ENCODE measurements at places on chromosomes 7 and 10.

DNA sequence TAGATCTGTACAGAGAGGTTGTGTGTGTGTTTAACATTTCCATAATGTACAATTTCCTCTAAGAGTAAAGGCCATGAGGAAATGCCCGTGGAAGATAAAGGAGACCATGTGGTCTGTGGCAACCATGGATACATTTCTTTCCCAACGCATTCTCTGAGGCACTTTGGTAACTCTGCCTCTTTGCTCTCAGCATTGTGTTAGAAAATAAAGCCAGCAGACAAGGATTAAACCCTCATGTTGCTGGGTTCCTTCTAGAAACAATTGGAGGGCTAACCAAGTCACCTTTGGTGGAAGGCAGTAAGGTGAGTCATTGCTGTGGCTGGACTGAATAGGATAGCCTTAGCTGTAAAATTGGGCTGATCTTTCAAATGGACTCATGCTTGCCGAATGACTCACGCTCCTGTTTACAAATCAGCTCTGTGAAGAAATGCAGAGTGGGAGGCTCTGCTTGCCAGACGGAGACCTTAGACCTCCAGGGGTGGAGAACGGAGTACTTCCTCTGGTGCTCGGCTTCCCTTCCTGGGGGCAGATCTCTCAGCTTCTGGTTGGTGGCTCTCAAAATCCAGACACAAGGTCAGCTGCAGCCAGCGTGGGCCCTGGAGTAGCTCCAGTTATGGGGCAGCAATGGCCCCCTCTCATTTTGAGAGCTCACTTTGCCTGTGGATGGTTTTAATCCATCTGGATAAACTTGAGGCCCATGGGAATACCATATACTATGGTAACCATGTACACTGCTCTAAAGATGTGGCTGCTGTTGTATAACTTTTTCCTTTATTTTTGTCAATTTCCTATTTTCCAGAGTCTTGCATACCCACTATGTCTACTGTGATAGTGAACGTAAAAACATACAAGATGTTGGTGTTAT, 137.3 kb downstream of the TCF7L2 start:
- no peak for DNase-seq

- DNase-seq = no peak
Measured at GRCh38 chr10:61160253-61160652, 216.3 kb upstream of the RHOBTB1 start.

DNA sequence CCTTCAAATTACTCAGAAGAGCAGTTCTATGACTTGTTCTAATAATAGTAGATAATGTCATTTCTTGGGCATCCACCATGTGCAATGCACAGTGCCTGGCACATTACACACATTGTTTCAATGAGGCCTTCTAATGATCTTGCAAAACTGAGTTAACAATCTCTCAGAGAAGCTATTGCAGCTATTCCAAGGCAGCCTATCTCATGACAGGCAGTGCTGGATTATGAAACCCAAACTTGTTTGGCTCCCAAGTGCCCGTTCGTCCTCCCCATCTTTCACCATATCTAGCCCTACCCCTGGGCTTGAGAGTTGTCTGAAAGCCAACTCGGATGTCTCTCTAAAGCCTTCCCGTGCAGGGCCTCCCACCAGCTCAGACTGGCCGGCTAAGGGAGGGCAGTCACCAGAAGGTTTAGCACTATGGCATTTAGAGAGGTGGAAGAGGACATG, 405.1 kb downstream of the PLXNA4 start:
- no peak for DNase-seq

- no peak for DNase-seq
Measured at GRCh38 chr7:135741905-135742304, 6.7 kb downstream of the FAM180A start.

GRCh38 chr7:20834656-20835055, 48.0 kb upstream of the SP8 start:
- DNase-seq = no peak

Data from stimulated activated CD8-positive, alpha-beta memory T cell treated with anti-CD3 and anti-CD28 coated beads, Interleukin-4, amount 100 ng/mL, for 4 hours (primary cell).